CD4-positive, alpha-beta T cell treated with Interleukin-6 at 100 ng/mL for 8 hours (primary cell): ENCODE measurements at places on chromosomes 6 and 20.

GRCh38 chr6:152474354-152474753, 162.8 kb downstream of the SYNE1 start:
- DNase-seq = no peak

DNA sequence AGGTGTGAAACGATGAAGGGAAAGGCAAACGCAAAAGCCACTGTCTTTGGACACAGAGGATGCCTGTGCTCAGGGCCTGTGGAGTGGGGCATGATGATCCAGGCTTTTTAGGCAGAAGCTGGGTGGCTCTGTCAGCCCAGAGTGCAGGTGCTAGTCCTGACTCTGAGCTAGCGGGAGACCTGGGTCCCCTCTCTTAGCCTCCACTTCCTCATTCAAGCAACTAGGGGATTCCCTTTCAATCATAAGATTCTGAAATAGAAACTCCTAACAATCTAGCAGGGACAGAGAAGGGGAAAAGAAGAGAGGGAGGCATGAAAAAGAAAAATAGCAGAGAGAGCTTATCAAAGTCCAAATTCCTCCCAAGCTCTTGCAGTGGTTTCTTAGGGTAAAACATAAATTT, 7.6 kb upstream of the HIVEP2 start:
- DNase-seq = no peak

GRCh38 chr20:47503685-47504084, 2.0 kb downstream of the NCOA3 start:
- DNase-seq = no peak

DNA sequence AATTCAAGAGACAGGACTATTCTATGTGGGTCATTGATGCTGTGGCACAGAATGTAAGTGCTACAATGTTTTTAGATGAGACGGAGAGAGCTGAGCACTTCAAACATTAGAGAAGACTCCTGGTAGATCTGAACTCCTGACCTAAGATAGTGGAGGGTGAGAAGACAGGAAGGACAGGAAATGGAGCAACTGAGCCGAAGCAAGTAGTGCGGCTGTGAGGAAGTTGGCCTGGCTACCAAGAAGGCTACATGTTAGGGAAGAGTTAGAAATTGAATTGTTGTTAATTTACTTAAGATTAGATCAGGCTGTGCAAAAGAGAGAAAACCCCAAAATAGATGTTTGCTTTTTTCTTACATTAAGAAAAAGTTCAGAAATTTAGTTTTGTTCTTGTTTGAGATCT, 14.4 kb upstream of the MLIP start:
- DNase-seq = no peak

- no peak for DNase-seq
Measured at GRCh38 chr6:130625825-130626527, 201.2 kb upstream of the SMLR1 start.

DNA sequence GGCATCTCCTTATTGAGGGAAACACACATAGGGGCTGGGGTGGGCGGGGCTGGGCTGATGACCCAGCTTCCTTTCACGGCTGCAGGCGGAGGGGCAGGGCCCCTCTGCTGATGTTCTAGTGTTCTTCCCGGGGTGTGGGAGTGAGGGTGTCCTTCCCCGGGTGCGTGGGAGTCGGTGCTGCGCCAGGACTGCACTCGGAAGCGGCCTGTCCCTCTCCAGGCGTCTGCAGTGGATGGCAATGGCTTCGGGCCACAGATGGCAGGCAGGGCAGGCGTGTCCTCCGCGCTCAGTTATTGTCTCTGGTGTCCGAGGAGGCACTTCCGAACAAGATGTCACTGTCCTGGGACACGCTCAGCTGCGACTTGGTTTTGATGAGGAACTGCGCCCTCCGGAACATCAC, 19.2 kb downstream of the KCNG1 start:
- DNase-seq = no peak

DNA sequence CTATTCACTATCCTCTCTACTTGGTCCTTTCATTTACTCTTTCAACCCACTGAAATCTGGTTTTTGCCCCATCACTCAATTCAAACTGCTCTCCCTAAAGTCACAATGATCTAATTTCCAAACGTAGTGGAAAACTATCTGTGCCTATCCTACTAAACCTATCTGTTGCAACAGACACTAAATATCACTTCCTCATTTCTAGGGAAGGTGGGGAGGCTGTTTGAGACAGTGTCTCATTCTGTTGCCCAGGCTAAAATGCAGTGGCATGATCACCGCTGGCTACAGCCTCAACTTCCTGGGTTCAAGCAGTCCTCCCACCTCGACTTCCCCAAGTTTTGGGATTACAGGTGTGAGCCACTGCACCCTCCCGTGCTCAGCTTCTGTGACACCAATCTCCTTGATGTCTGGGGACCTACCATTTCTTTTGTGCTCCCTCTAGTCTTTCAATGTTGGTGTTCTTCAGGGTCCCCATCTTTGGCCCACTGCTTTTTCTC, 8.8 kb downstream of the RANBP9 start:
- DNase-seq = no peak

- DNase-seq = no peak
Measured at GRCh38 chr6:17700421-17701416, 6.0 kb downstream of the NUP153 start.
